ENCODE measurements at places on chromosomes 4 and X. TPM values are rescaled to one million over a fixed set of nuclear protein-coding genes. Genes with fewer than 3 reads are reported as not detected.

DNA sequence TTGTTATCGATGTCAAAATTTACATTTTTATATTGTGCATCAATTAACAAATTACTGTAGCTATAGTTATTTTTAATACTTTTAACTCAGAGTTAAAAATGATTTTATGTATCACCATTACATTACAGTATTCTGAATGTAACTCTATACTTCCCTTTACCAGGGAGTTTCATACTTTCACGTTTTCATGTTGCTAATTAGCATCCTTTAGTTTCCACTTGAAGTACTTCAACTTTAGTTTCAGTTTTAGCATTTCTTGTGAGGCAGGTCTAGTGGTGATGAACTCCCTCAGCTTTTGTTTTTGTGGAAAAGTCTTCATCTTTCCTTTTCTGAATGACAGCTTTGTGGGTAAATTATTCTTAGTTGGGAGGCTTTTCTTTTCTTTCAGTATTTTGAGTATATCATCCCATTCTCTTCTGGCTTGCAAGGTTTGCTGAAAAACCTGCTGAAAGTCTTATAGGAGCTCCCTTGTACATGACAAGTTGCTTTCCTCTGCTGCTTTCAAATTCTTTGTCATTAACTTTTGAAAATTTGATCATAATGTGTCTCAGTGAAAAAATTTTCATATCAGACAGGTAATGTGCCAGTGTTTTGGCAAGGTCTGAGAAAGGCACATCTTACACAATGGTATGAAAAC lies 9.8 kb upstream of the CISD2 start:
- DNase-seq, result no peak

SGCB gene
- total RNA-seq, result 18.3 TPM

DNA sequence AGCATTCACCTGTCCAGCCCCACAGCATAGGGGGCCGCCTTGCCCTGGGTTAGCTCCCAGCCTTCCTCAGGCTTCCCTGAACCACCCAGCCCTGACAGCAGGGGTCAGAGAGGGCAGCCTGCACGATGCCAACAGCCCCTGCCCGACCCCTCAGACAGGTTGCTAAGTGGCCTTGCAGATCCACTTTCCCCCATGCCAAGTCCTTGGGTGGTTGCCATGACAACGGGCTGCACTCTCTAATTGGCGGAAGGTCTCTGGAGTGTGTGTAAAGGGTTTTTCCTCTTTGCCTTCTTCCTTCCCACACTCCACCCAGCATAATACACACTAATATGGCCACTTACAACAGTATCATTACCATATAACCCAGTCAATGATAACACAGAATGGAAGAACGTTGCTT lies 99.6 kb upstream of the AFAP1 start:
- no peak for DNase-seq

GRCh38 chrX:1322393-1322792 lies 14.2 kb upstream of the IL3RA start:
- DNase-seq, result no peak

DNA sequence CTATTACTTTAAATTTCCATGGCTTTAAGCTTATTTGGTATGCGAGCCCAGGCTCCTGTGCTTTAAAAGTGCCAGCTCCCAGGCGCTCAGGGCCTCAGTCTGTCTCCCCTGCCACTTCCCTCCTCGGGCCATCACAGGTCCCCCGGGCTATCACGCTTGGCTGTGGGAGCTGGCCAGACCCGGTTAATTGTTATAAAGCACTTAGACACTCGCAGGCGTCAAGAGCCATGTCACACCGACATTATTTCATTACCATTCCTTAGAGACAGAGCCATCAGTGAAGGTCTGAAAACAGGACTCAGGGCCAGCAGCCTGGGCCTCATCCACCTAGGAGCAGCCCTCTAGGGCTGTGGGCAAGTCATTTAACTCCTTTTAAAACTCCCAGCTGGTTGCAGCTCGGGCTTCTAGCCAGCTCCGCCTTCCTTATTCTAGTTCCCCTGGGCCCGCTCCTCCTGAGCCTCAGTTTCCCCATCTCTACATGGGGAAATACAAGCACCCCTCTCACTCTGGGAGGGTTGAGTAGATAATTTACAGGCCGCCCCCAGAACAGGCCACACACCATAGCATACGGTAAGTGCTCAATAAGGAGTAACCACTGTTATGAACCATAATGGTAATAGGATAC lies 99.0 kb downstream of the HMX1 start:
- DNase-seq, result no peak

DNA sequence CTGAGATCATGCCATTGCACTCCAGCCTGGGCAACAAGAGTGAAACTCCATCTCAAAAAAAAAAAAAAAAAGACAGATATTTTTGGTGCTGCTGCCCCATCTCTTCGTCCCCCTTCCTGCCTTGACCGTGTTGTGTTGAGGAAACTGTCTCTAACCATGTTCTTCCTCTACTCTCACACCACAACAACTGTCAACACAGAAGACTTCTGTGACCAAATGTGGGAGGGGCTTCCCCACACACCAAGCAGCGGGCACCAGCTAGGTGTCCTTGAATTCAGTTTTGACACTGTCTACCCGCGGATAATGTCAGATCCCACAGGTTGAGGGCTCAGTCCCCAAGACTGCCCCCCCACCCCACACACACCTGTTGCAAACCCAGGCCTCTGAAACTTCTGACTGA lies 104.7 kb upstream of the BCOR start:
- DNase-seq, result no peak

GRCh38 chr4:69874507-69874906 lies 14.6 kb upstream of the SULT1E1 start:
- no peak for DNase-seq

DNA sequence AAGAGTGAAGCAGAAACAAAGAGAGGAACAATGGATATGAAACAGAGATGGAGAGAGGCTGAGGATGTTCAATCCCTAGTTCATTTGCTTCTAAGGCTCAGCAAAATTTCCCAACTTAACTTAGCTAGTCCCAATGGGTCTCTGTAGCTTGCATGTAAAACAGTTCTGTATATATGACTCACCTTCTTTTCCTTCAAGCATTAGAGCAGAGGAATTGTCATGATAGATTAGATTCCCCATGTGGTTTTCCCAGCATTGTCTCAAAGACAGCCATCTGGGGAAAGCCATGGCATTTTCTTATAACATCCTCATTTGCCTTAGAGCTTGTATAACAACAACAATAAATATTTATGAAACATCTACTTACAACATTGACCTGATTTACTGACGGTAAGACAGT lies 93.9 kb upstream of the GATB start:
- no peak for DNase-seq

GRCh38 chr4:47498899-47499298 lies 13.8 kb downstream of the ATP10D start:
- no peak for DNase-seq
